T-helper 2 cell (primary cell): ENCODE measurements at places on chromosomes 5 and 9.

- DNase-seq: no peak
Observed at GRCh38 chr9:88312045-88312444, 76.2 kb upstream of the SPIN1 start.

GRCh38 chr5:137649228-137649935 lies 86.5 kb downstream of the KLHL3 start:
- DNase-seq: no peak

- DNase-seq: no peak
Observed at GRCh38 chr9:5611321-5612184, 17.4 kb upstream of the RIC1 start.

DNA sequence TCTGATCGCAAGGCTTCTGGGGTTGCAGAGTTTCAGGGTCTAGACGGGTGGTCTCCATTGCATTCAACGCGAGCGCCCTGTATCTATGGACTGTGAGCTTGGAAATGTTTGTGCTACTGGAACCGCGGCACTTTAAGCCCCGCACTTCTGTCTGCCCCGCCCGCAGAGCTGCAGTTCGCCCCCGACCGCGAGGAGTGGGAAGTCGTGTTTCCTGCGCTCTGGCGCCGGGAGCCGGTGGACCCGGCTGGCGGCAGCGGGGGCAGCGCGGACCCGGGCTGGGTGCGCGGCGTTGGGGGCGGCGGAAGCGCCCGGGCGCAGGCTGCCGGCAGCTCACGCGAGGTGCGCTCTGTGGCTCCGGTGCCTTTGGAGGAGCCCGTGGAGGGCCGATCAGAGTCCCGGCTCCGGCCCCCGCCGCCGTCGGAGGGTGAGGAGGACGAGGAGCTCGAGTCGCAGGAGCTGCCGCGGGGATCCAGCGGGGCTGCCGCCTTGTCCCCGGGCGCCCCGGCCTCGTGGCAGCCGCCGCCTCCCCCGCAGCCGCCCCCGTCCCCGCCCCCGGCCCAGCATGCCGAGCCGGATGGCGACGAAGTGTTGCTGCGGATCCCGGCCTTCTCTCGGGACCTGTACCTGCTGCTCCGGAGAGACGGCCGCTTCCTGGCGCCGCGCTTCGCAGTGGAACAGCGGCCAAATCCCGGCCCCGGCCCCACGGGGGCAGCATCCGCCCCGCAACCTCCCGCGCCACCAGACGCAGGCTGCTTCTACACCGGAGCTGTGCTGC lies 1.0 kb downstream of the ADAMTS19 start:
- DNase-seq: peak; percentile 10

DNA sequence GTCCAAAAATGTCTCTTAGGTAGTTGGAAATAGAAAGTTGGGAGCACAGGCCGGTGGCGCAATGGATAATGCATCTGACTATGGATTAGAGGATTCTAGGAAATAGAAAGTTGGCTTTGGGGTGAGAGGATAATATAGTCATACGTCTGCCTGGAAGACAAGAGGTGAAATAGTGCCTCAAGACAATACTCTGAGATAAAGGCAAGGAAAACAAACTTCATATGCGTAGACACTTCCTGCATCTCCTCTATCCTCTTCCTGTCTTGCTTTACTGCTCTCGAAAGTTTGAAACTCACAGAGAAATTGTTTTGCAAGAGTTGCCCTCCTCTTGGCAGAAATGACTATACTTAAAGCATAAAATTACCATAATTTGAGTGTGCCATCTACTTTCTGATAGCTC lies 153.2 kb upstream of the FBXL7 start:
- no peak for DNase-seq

GRCh38 chr5:157624144-157624543 lies 28.1 kb downstream of the SOX30 start:
- DNase-seq: no peak

DNA sequence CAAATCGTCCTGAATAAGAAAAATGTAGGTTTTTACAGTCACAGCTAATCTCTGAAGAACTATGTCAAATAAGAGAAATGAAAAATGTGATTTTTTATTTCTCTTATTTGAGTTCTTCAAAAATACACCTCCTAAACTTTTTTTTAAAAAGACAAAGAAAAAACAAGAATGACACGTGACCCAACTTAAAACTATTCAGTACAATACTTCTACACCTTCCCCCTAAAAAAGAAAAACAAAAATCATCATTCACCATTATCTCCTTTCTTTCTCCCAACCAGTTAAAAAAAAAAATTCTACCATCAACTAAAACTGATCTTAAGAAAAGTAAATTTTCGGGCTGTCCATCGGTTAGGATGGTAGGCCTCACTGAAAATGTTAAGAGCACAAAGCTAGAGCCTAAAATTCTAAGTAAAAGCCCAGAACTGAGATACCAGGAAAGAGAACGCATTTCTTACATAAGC lies 2.1 kb downstream of the RNF145 start:
- no peak for DNase-seq

DNA sequence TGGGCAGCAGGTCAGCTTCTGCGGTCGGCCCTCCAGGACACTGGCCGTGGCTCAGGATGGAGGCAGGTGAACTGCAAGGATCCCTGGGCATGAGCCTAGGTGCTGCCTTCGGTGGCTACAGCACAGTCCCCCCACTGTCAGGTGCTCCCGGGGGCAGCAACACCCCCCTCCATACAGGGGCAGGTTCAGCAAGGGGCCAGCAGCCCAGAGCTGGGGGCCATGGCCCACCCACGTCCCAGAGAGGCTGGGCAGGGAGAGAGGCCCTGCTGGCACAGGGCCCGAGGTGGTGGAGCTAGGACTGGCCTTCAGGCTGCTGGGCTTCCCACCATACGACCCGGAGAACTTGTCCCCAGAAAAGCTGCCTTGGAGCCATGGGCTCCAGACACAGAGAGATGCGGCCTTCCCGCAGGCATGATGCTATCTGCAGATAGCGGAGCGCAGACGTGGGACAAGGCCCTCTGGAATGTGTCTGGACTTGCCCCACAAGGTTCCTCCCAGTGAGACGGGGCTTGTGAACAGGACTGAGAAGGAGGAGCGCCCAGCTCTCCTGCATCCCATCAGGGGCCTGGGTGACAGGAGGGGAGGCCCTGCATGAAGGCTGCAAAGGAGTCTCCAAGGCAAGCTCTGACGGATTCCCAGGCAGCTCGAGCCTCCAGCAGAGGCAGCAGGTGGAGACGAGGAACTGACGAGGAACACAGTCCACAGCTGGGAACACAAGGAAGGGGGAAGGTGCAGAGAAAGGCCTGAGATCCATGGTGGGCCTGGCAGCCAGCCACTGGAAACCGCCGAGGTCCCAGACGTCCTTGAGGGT lies 111.1 kb downstream of the VAV2 start:
- no peak for DNase-seq

- DNase-seq: no peak
Observed at GRCh38 chr5:10635257-10635866, 71.5 kb downstream of the ANKRD33B start.

- DNase-seq: no peak
Observed at GRCh38 chr5:78758169-78758839, 109.7 kb upstream of the LHFPL2 start.

GRCh38 chr9:33129886-33130881 lies 37.0 kb downstream of the B4GALT1 start:
- no peak for DNase-seq

DNA sequence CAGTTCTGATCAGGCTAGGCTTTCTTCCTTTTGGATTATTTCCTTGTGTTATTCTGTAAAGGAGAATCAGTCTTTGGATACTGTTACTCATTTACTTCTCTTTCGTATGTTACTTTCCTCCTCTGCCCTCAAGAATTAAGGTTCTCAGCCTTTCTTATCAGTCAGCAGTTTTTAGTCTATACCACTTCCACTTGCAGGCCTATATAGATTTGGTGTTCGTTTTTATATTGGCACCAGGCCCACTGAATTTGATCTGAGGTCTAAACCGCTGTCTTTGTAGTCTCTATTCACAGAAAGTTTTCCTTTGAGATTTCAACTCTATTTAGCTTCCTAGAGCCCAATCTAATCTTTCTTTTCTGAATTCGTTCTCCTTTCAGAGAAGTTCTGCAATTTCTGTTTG lies 62.8 kb downstream of the ERBIN start:
- DNase-seq: no peak

DNA sequence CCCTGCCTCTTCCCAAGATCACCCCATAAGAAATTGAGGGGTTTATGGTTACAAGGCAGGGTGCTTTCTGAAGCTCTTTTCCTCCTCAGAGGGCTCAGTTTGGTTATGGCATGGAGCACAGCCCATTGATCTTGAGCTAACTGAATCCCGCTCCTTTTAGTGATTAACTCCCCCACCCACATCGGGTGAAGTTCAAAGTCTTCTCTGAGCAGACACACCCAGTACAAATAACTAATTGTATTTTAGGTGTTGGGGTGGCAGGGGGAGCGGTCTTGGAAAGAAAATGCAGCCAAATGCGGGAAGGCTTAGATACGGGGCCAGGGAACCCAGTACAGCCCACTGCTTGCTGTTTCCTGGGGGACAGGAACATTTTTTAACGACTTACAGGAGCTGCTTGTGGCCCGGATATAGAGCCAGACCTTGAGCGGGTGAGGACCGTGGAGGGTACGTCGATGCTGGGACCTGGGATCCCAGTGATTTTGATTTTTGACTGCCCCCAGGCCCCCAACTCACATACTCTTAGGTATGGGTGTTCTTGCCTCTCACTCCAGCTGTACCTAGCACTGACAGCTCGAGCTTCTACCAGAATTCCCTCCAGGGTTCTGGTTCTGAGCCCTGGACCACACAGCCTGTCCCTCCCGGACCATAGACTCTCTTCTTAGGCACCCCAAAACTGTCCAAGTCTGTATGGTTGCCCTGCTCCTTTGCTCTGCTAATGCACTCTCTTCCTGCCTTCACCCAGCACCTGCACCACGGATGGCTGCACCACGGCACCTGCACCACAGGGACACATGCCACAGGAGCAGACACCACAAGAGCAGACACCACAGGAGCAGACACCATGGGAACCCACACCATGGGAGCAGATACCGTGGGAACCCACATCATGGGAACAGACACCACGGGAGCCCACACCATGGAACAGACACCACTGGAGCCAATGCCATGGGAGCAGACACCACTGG lies 18.3 kb upstream of the RXRA start:
- DNase-seq: no peak

DNA sequence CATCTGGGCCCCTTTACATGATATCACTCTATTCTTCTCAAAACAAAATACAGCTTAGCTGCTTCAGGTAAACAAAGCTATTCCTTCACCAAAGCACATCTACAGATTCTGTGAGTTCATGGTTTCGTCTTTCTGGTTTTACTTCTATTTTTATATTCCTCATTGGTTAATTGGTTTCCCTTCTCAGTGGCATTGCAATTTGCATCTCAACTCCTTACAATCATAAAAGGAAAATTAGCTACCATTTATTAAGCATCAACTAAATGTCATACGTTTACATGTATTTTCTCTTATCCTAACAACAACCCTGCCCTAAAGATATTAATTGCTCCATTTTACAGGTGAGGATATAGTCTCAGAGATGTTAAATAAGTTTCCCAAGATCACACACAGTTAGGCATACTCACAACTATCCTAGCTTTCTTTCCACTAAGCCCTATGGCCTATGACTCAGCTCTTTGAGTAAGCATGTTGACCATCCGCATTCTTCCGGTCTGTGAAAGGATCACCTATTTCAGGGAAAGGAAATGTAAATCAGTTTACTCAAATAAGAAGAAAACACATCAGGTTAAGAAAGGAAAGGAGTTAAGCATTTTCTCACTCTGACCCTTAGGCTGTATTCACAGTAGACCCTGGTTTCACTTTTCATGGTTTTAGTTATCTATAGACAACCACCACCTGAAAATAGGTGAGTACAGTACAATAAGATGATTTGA lies 146.1 kb downstream of the CAAP1 start:
- no peak for DNase-seq

DNA sequence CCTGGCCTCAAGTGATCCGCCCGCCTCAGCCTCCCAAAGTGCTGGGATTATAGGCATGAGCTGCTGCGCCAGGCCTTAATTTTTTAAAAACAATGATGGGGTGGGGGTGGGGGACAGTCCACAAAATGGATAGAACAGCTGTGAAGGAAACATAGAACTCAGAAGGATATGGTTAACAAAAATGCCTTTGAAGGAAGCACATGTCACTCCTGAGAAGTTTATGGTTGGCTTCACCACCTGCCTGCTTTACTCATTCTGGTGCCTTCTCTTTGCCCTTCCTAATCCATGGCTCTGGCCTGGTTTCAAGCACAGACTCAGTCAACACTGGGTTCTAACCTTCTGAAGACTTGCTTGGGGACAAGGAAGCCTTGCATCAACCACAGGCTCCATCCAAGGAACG lies 10.3 kb downstream of the BAG1 start:
- DNase-seq: no peak

DNA sequence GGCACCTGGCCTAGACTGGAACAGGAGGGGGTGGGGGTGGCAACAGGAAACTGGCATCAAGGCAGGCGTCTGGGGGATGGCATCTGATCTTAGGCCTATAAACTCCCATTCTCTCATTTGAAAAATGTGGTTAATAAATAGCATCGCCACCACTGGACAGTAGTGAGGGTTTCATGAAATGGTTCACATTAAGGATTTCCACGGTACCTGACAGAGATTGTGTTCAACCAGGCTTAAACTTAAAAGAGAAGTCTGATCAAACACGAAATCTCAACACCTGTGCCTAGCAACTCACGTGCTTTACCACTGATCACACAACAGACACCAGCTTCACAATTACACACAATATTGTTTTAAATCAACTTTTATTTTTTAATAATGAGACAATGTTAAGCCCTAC lies 3.0 kb downstream of the DENND1A start:
- DNase-seq: no peak

- no peak for DNase-seq
Observed at GRCh38 chr5:142821733-142822487, 51.7 kb downstream of the ARHGAP26 start.

DNA sequence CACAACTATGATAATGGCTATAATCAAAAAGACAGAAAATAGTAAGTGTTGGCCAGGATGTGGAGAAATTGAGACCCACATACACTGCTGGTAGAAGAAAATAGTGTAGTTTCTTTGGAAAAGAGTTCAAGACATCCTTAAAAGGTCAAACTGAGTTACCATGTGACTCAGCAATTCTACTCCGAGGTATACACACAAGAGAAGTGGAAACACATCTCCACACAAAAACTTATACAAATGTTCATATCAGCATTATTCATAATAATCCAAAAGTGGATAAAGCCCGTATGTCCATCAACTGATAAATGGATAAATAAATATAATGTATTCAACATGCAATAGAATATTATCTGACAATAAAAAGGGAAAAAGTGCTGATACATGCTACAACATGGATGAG lies 532.2 kb downstream of the NR2F1-AS1 start:
- DNase-seq: no peak
